HFF-Myc (cell line): ENCODE measurements at places on chromosomes 3 and 15.

GRCh38 chr3:20236603-20237002 lies 50.6 kb upstream of the SGO1 start:
- DNase-seq, result no peak

- DNase-seq, result no peak
Measured at GRCh38 chr3:153111016-153111415, 51.0 kb upstream of the RAP2B start.

DNA sequence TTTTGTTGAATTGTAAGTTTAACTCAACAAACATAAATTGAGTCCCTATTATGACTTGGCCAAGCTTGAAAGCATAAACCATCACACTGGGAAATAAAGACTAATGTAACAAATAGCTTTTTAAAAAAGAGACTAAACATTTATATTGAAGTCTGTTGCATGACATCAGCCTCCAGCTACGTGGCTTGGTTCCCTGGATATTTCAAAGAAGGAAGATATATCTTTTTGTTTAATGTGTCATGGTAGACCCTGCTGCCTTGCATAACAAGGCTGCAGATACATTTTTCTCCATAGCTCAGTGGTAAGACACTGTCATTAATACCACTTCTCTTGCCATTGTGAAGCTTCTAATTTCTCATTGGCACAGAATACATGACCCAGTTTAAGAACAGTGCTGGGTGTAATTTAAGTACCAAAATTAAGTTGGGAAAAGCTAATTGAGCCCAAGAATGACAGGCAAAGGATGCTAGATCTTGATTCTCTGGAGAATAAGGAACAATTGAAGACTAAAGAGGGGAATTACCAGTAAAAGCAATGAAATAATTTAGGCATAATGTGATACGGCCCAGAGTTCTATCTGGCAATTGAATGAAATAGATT lies 14.0 kb downstream of the RCN2 start:
- DNase-seq, result no peak

DNA sequence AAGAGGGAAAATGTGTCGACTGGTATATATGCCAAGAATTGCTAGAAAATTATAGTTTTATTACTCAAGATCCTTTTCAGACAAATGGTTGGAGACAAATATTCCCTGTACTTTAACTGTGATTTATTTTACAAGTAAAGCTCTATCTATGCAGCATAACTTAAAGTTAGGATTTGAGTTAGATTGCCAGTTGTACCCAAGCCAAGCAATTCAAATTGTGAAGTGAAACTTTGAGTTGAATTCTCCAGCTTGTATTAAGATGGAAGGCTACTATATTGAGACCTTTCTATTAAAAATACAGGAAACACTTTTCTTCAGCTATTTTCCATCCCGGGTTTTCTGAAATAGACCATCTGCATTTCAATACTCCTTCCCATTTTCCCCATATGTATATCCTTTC lies 333.1 kb upstream of the RBMS3 start:
- DNase-seq, result no peak

DNA sequence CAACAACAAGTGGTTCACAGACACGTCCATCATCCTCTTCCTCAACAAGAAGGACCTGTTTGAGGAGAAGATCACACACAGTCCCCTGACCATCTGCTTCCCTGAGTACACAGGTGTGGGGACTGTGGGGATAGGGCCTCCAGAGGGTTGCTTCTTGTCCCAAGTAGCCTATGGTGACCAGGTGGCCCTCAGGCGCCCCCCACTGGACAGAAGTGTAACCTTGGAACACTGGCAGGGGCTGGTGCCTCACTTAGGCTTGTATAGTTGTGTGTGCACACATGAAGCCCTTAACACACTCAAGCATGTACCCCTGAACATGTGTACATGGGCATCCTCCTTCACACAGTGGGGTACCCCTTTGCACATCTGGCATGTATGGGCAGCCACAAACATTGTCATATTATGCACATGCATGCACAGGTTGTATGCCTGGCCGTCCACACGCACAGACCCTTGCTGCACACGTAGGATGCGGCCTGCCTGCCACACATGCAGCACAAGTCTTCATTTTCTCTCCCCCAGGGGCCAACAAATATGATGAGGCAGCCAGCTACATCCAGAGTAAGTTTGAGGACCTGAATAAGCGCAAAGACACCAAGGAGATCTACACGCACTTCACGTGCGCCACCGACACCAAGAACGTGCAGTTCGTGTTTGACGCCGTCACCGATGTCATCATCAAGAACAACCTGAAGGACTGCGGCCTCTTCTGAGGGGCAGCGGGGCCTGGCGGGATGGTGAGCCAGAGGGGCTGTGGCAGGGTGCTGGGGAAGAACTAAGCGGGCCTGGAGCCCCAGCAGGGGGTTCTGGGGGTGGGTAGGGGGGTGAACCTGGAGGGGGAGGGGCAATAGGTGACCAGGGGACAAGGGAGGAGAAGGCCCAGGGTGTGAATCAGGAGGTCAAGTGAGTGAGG lies 11.7 kb upstream of the SEMA3B start:
- DNase-seq, result no peak

- DNase-seq, result no peak
Measured at GRCh38 chr3:175146258-175146657, 287.1 kb downstream of the NAALADL2 start.

DNA sequence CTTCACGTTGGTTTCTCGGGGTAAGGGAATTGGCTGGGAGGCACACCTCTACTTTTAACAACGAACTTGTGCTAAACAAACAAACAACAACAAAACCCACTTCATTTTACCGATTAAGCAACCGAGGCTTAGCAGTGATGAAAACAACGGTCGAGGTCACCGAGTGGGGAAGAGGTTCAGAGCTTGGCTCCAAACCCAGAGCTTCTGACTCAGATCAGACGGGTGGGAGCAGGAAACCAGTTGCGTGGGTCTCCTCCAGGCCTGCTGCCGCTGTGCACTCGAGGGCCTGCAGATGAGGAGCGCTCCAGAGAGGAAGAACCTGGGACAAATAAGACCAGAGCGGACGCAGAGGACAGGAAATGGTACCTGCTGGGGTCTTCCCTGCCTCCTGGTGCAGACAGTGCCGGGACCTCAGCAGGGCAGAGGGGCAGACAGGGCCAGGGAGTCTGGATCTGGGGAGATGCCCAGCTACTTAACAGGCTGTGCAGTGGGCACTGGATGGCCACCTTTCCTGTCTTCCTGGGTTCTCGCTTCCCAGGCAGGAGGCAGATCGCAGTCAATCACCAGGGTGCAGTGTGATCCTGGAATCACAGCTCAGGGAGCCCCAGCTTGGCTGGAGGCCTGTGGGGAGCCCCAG lies 99.0 kb upstream of the MEF2A start:
- no peak for DNase-seq

DNA sequence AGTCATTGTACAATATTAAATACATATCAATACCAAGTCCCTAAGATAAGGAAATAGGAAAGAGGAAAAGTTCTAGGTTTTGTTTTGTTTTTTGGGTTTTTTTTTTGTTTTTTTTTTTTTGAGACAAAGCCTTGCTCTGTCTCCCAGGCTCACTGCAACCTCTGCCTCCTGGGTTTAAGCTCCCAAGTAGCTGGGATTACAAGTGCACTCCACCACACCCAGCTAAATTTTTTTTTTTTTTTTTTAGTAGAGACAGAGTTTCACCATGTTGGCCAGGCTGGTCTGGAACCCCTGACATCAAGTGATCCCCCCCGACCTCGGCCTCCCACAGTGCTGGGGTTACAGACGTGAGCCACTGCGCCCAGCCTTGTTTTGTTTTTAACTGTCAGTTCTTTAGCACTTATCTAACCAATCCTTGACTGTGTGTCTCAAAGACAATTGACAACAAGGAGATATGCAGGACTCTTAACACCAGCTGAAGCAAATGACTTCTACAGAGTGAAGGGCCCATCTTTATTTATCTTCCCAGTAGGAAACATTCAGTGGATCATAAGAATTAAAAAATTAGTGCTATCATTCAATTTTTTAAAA lies 100.0 kb upstream of the RAP2B start:
- DNase-seq, result no peak

GRCh38 chr3:153820035-153820434 lies 301.2 kb upstream of the ARHGEF26 start:
- no peak for DNase-seq

- no peak for DNase-seq
Measured at GRCh38 chr3:114223143-114223542, 14.2 kb downstream of the ZNF80 start.

DNA sequence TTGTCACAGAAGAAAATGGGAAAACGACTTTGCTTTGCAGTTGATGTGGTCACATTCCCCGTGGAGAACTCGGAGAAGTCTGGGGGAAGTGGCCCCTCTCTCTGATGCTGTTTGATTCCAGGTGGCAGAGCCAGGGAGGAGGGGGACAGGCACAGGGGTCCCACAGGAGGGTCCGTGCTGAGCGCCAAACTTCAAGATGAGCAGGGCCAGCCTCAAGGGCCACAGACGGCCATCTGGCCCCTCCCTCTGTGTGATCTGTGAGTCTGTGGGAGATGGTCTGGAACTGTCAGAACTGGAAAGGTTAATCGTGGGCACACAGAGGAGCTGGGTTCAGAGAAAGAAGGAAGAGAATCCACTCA lies 23.1 kb upstream of the CORO2B start:
- no peak for DNase-seq

GRCh38 chr3:185290266-185290665 lies 36.4 kb upstream of the EHHADH start:
- no peak for DNase-seq

GRCh38 chr3:110234831-110235230 lies 836.8 kb upstream of the NECTIN3 start:
- DNase-seq, result no peak

GRCh38 chr3:139113231-139113992 lies 68.7 kb upstream of the PRR23C start:
- DNase-seq, result no peak

DNA sequence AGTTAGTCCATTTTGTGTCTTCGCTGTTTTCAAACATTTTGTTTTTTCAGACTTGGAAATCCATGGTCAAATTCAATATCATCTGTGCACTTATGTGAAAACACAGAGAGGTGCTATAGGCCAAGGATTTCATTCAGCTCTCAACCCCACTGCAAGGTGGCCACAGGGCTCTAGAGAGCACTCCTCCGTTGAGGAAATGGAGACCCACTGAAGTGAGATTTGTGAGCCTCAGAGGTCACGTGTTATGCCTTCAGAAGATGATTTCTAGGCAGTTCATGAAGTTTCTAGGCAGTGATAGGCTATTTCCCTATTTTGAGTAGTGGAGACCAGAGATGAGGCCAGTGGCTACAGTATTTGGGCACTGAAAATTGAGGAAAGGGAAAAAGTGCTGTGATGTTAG lies 88.2 kb downstream of the UNC13C start:
- no peak for DNase-seq

- no peak for DNase-seq
Measured at GRCh38 chr15:94338243-94338846, 107.0 kb downstream of the MCTP2 start.

DNA sequence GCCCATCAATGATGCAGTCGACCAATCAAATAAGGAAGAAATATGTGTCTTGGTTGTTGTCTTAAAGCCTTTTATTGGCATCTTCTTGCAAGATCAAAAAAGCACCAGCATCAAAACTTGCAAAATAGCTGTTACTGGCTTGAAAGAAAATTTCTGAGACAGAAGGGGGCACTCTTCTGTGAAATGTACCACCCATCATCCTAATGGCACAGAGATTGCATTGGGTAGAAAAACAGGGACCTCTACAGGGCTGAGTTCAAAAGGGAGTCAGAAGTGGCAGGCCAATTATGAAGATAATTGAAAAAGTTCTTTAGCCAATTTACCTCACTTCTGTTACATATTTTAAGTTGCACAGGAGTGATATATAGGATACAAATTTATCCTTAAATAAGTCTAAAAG lies 122.3 kb upstream of the GPR149 start:
- DNase-seq, result no peak

- no peak for DNase-seq
Measured at GRCh38 chr3:124395584-124396338, 334.5 kb upstream of the UMPS start.

DNA sequence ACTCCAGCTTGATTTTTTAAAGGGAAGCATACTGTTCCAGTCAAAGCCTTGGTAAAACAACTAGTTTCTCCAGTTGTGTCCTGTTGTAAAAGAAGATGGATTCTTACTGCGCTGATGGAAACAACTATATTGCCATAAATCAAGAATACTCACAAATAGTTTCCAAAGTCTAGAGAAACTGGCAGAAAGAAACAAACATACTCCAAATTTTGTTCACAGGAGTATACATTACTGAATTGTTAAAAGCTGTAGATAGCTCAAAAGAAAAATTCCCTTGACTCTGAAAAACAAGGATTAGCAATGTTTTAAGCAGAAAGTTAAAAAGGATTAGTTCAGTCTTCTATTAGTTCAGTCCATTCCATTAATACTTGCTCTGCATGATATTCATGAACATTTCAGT lies 27.6 kb downstream of the SORD start:
- no peak for DNase-seq

DNA sequence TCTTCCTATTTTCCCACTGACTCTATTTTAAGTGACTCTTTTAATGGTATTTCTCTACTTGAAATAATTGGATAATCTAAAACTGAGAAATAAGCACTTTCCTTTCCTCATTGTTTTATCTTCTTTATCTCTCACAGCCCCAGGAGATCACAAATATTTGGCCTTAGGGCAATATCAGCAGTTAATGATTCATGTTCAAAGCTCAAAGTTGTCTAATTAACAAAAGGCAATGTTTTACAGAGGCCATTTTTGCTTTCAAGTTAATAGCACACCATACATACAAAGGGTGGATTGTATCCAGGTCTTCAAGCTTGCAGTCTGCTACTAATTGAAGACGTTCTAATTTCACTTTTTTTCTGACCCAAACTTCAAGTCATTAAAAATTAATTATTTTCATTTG lies 120.1 kb downstream of the LRRN1 start:
- DNase-seq, result no peak

DNA sequence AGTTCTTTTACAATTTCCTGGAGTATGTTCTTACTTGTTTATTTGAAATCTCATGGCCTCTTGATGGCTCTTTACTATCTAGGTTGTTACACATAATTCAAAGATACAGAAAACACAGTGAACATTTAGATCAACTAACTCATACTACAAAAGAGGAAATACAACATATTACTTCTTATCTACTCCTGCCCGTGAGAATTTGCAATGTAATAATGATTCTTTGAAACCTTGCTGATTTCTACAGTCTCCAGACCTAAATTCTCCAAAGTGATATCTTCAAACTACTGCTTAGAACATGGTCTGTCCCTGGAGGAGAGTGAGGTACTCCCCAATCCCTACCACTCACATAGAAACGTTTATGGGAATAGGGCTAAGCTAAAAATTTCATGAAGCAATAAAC lies 29.9 kb upstream of the GOLGA8B start:
- no peak for DNase-seq
